ENCODE measurements at places on chromosomes 2 and 18. TPM values are rescaled to one million over a fixed set of nuclear protein-coding genes. Genes with fewer than 3 reads are reported as not detected.

Gene CPO
- not detected for total RNA-seq

DNA sequence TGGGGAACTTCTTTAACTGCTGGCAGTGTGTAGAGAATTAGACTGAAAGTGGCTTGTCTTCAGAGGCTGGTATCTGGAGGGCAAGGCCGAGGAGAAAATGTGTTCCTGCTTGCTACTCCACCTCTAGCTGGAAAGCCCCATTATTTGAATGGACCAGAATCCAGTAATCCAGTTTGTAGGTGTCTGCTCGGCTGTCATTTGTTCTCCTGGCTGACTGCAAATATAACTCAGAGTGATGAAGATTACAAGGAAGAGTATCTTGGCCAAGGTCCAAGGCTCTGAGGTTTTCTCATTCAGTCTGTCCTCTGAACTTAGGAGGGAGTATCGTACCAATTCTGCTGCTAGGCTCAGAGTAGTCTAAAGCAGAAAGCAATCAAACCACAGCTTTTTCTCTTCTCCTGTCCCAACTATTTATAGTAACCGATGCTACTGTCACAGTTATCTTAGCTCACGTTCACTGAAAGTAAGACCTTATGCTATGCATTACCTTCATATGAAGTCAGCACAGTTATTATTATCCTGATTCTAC lies 228.6 kb downstream of the SETBP1 start:
- peak; percentile 25 for DNase-seq
- no peaks in the 10 kb centered on the region for H3K27me3 ChIP-seq
- peak overlapping the region; percentile 72 for H3K27ac ChIP-seq
- H3K36me3 ChIP-seq, result no peaks in the 10 kb centered on the region
- H3K4me1 ChIP-seq, result peaks cover 39% of the 10 kb centered on the region
- H3K4me3 ChIP-seq, result no peak overlapping the region

DNA sequence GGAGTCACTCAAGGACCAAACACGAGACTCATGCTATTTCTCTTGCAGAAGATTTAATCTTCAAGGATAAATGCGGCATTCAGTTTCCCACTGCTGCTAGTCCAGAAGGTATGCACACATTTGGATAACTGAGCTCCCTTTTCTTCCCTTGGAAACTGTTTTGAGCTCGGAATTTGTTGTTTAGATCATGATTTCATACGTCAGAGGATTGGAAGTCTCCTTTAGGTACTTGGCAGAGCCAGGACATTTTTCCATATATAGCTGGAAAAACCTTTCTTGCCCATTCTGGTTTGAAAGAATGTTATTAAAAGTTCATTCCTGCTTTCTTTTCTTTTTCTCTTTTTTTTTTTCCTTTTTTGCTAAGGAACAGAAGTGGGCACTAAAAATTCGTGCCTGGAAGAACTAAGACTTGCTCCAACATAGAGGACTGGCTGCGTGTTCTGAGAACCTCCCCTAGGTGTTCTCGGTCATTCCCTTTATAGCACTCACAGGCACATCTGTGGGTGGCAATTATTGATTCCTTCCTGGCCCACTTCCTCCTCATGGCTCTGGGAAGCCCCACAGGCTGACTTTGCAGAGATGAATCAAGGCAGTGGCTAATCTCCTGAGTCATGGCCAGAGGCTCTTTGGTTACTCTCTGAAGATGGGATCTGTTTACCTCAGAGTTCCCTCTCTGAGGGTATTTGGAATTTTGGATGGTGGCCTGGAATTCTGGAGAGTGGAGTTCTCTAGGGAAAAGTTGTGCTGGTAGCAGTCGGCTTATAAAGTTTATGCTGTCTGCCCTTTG lies 104.8 kb downstream of the PLCL1 start:
- H3K4me1 ChIP-seq, result no peaks in the 10 kb centered on the region
- no peaks in the 10 kb centered on the region for H3K36me3 ChIP-seq
- H3K4me3 ChIP-seq, result no peak overlapping the region
- no peak overlapping the region for H3K27ac ChIP-seq
- no peaks in the 10 kb centered on the region for H3K27me3 ChIP-seq
- no peak for DNase-seq

Gene PROKR1
- not detected for total RNA-seq

GRCh38 chr2:163467251-163467630 lies 268.6 kb downstream of the FIGN start:
- H3K4me3 ChIP-seq, result no peak overlapping the region
- H3K27ac ChIP-seq, result no peak overlapping the region
- no peak for DNase-seq
- H3K4me1 ChIP-seq, result no peaks in the 10 kb centered on the region

Gene ASB3
- total RNA-seq, result 38.4 TPM

Gene BMP10
- total RNA-seq, result not detected

- H3K4me1 ChIP-seq, result no peaks in the 10 kb centered on the region
- H3K4me3 ChIP-seq, result no peak overlapping the region
- no peaks in the 10 kb centered on the region for H3K27me3 ChIP-seq
These were observed 85.7 kb downstream of the SLC4A3 start for GRCh38 chr2:219713110-219713509.

- no peaks in the 10 kb centered on the region for H3K27me3 ChIP-seq
- H3K27ac ChIP-seq, result no peak overlapping the region
- H3K36me3 ChIP-seq, result no peaks in the 10 kb centered on the region
These were observed 87.1 kb downstream of the CNTNAP5 start for GRCh38 chr2:124112206-124112605.

GRCh38 chr2:201204655-201205514 lies 21.9 kb downstream of the CASP10 start:
- no peak for DNase-seq
- no peak overlapping the region for H3K4me3 ChIP-seq
- no peaks in the 10 kb centered on the region for H3K27me3 ChIP-seq
- peaks cover 35% of the 10 kb centered on the region for H3K4me1 ChIP-seq
- no peak overlapping the region for H3K27ac ChIP-seq

Gene ABCG5
- not detected for total RNA-seq

DNA sequence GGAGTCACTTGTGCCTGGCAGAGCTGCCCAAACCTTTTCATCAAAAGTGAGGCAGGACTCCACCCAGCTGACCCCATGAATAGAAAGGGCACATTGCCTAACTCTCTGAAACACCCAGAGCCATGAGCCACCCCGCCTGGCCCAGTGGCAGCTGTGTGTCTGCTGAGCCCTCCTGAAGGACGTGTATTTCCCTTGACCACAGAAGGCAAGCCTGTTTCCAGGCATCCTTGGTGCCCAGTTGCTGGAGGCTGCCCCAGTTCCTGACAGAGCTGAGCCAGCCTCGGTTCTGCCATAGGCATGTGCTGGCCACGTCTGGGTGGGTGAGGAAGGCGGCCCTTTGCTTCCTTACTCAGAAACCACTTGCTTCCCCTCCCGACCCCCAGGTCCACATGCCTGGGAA lies 124.7 kb upstream of the GLI2 start:
- DNase-seq, result no peak
- H3K27ac ChIP-seq, result no peak overlapping the region
- H3K4me1 ChIP-seq, result no peaks in the 10 kb centered on the region
- H3K36me3 ChIP-seq, result no peaks in the 10 kb centered on the region
- no peak overlapping the region for H3K4me3 ChIP-seq

Gene OSBPL1A
- 0.63 TPM for total RNA-seq

DNA sequence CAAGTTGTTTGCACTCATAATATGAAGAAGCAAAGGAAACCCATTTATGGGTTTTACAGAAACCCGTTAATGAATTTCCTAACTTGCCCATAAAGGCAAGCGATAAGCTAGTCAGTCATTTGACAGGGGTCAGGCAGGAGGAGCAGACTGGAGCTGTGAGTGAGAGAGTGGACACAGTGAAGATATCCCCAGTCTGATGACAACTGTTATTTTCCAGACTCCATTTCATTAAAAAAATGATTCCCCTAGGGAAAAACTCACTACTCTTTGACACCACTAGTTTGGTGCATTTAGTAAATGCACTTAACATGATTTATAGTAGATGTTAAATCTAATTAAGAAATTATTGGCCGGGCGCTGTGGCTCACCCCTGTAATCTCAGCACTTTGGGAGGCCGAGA lies 80.8 kb downstream of the TGIF1 start:
- H3K4me1 ChIP-seq, result peaks cover 12% of the 10 kb centered on the region
- no peaks in the 10 kb centered on the region for H3K27me3 ChIP-seq
- H3K27ac ChIP-seq, result no peak overlapping the region
- no peak for DNase-seq

- peak overlapping the region; percentile 48 for H3K27ac ChIP-seq
- DNase-seq, result no peak
These were observed 1074.2 kb upstream of the ZEB2 start for GRCh38 chr2:145593991-145594614.

Gene TRIM43
- total RNA-seq, result not detected

GRCh38 chr2:20582600-20583221 lies 68.2 kb downstream of the HS1BP3 start:
- H3K4me3 ChIP-seq, result no peak overlapping the region
- DNase-seq, result no peak
- H3K36me3 ChIP-seq, result no peaks in the 10 kb centered on the region
- H3K27me3 ChIP-seq, result no peaks in the 10 kb centered on the region
- H3K27ac ChIP-seq, result no peak overlapping the region
- H3K4me1 ChIP-seq, result peaks cover 12% of the 10 kb centered on the region

GRCh38 chr2:95525294-95526035 lies 40.9 kb upstream of the TRIM43B start:
- no peaks in the 10 kb centered on the region for H3K36me3 ChIP-seq
- H3K4me1 ChIP-seq, result peaks cover 14% of the 10 kb centered on the region
- H3K4me3 ChIP-seq, result no peak overlapping the region
- no peaks in the 10 kb centered on the region for H3K27me3 ChIP-seq
- peak; percentile 3 for DNase-seq

DNA sequence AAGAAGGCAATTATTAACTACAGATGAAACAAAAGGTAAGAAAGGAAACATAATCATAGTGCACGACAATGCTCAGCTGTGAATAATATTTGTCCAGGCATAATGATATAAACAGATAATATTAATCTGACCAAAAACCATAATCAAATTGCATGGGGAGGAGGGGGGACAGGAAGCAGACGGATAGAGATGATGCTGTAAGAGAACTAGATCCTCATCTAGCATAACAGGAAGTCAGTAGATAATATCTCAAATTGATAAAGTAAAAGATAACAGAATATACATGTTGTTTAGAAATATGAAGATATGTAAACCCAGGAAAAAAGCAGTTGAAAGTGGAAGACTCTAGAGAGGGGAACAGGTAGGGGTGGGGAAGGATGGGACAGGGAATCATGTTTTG lies 84.9 kb upstream of the TGFA start:
- no peak overlapping the region for H3K4me3 ChIP-seq
- H3K27me3 ChIP-seq, result no peaks in the 10 kb centered on the region
- DNase-seq, result no peak
- H3K27ac ChIP-seq, result no peak overlapping the region

Gene TRAF3IP1
- total RNA-seq, result 15.5 TPM

Gene ALPG
- total RNA-seq, result not detected

- no peak overlapping the region for H3K4me3 ChIP-seq
- peak overlapping the region; percentile 85 for H3K27ac ChIP-seq
- H3K36me3 ChIP-seq, result peaks cover 89% of the 10 kb centered on the region
- no peak for DNase-seq
- no peaks in the 10 kb centered on the region for H3K27me3 ChIP-seq
- peaks cover 99% of the 10 kb centered on the region for H3K4me1 ChIP-seq
These were observed 34.1 kb downstream of the BCL11A start for GRCh38 chr2:60519231-60519863.

Gene TSPYL6
- total RNA-seq, result not detected

Gene FAHD2A
- 24.8 TPM for total RNA-seq
